ENCODE measurements at places on chromosomes 13 and 19.

GRCh38 chr19:41968751-41969595, 9.9 kb upstream of the RABAC1 start:
- DNase-seq: no peak

DNA sequence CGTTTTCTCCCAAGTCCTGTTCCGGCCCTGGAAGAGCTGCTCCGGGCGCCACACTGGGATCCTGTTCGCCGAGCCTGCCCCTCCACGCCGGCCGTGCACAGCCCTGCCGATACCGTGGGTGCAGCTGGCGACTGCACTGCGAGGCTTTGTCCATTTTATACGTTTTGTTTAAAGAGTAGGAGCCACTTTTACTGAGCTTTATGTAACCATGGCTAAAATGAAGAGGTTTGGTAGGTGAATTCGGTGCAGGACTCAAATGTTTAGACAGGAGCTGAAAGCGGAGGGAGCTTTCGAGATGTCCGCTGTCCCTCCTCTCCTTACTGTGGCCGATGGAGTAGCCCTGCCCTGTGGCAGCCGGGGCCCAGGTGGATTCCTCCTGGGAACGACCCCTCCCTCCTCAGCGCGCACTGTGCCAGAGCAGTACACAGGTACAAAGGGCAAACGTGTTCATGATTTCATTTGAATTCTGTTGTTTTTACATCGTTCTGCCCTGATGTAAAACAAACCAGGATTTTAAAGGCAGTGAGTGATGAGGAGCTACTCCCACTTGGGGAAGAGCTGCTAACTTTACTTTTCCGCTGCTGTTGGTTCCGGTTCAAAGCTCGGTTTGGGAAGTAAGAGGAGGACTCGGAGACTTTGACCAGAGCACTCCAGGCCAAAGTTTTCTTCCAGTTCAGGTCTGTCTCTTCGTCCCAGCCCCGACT, 1.7 kb downstream of the COL4A2 start:
- DNase-seq: no peak

DNA sequence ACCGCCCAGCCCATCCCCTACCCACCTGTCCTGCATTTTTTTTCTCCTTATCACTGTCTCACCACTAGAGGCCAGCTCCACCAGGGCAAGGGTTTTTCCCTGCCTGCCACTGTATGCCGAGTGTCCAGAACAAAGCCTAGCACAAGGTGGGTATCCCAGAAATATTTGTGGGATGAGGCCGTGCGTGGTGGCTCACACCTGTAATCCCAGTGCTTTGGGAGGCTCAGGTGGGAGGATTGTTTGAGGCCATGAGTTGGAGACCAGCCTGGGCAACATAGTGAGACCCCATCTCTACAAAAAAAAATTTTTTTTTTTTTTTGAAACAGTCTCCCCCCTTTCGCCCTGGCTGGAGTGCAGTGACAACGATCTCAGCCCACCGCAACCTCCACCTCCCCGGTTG, 2.9 kb upstream of the MRI1 start:
- DNase-seq: no peak

DNA sequence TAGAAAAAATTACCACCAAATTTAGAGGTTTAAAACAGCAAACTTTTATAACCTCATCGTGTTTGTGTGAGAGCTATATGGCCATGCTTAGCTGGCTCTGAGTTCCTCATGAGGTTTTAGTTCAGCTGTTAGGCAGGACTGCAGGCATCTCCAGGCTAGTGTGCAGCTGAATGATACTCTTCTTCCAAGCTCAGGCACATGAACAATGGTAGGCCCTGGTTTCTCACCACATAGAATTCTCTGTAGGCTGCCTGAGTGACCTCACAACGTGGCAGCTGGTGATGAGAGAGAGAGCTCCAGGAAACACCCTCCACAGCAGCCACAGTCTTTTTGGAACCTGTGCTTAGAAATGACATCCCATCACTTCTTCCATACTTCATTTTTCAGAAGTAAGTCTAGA, 540.6 kb upstream of the MIR17HG start:
- no peak for DNase-seq

- no peak for DNase-seq
These were observed 133.9 kb upstream of the WASF3 start for GRCh38 chr13:26423629-26424028.

- DNase-seq: no peak
These were observed 33.9 kb upstream of the CEACAM21 start for GRCh38 chr19:41541990-41542584.

GRCh38 chr13:98483601-98484288, 93.2 kb downstream of the STK24 start:
- no peak for DNase-seq

- DNase-seq: no peak
These were observed 377.0 kb downstream of the OLFM4 start for GRCh38 chr13:53405616-53406015.

GRCh38 chr19:16235811-16236652, 38.3 kb downstream of the AP1M1 start:
- DNase-seq: no peak

DNA sequence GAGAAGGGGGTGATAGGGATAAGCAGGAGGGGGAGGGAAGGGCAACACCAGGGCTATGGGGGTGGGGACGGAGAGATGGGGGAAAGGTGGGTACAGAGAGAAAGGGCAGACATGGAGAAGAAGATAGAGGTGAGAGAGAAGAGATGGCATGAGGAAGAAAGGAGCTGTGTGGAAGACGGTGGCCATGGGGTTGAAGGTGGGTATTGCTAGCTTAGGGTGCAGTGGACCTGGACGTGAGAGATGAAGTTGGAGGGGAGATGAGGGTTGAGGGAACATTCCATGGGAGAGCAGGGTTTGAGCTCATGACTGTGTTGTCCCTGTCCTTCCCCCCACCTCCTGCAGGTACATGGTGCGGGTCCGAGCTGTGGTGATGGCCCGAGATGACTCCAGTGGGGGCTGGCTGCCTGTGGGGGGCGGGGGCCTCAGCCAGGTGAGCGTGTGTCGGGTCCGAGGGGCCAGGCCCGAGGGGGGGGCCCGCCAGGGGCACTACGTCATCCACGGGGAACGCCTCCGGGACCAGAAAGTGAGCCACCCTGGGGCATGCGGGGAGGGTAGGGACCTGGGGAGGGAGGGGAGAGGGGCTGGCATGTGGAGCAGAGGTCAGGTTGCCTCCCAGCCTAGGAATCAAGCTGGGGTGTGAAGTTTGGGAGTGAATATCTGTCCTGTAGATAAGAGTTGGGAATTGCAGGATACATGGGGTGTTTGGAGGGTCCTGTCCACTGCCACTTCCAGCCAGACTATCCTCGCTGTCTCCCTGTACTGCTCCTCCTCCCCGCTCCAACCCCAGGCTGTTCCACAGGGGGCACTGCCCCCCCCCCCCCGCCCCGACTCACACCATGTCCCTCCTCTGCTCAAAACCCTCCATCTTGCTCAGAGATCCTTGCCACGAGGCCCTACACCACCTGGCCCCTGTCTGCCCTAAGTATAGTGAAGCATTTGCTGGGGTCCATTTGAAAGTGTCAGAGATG, 1.7 kb downstream of the SPRED3 start:
- no peak for DNase-seq

GRCh38 chr19:33394006-33394722, 20.7 kb downstream of the CEBPG start:
- DNase-seq: no peak

GRCh38 chr19:29364999-29365398, 152.0 kb upstream of the UQCRFS1 start:
- no peak for DNase-seq

GRCh38 chr19:45506246-45506988, 862 bp upstream of the VASP start:
- peak; percentile 28 for DNase-seq

GRCh38 chr19:56098731-56099568, 22.1 kb downstream of the ZNF787 start:
- no peak for DNase-seq

DNA sequence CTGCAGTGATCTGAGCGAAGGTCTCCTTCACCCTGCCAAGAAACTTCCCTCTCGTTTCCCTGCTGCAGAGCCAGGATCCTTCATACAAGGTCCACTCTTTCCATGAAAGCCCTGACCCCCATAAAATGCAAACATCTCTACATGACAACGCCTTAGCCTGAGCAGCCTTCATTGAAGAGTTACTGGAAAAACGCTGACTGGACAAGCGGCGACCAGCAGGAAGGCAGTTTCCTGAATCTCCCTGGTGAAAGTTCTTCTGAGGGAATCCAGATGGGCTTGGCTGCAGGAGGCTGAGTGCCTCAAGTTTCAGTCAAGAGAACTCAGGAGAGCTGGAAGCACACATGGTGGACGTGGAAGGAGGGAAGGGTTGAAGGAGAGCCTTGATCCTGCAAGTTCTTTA, 17.7 kb downstream of the GSX1 start:
- no peak for DNase-seq

DNA sequence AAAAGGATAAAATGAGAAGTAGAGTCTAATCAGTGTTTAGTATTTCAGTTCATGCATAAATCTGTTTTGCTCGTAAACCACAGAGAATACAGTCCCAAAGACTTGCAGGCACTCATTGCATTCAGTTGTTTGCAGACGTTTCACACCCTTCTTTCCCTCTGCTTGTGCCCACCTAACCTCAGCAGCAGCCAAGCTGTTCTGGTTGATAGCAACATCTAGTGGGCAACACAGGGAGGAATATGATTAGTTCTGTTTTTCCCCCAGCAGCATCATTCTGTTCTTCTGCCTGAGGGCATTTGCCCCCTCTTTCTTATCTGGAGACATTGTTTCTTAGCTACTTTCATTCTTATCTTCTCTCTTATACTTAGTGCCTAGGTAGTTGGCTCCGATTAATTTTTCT, 135.6 kb downstream of the PAN3 start:
- DNase-seq: no peak

DNA sequence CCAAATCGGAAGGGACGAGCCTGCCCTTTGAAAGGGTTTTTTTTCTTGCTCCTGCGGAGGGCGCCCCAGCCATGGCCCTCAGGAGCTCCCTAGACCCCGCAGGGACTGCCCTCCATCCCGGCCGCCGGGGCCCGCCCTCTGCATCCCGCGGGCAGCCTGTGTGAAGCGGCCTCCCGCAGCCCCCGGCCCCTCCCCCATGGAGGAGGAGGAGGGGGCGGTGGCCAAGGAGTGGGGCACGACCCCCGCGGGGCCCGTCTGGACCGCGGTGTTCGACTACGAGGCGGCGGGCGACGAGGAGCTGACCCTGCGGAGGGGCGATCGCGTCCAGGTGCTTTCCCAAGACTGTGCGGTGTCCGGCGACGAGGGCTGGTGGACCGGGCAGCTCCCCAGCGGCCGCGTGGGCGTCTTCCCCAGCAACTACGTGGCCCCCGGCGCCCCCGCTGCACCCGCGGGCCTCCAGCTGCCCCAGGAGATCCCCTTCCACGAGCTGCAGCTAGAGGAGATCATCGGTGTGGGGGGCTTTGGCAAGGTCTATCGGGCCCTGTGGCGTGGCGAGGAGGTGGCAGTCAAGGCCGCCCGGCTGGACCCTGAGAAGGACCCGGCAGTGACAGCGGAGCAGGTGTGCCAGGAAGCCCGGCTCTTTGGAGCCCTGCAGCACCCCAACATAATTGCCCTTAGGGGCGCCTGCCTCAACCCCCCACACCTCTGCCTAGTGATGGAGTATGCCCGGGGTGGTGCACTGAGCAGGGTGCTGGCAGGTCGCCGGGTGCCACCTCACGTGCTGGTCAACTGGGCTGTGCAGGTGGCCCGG, 815 bp downstream of the MAP3K10 start:
- DNase-seq: no peak

- no peak for DNase-seq
These were observed 9.4 kb downstream of the URAD start for GRCh38 chr13:27979001-27979643.

- no peak for DNase-seq
These were observed 17.0 kb downstream of the SLC7A1 start for GRCh38 chr13:29578300-29579085.

GRCh38 chr13:72314210-72314609, 413.2 kb downstream of the MZT1 start:
- DNase-seq: no peak

- no peak for DNase-seq
These were observed 2.9 kb downstream of the THOP1 start for GRCh38 chr19:2788237-2788636.

GRCh38 chr13:34779171-34779570, 162.9 kb upstream of the NBEA start:
- DNase-seq: no peak

DNA sequence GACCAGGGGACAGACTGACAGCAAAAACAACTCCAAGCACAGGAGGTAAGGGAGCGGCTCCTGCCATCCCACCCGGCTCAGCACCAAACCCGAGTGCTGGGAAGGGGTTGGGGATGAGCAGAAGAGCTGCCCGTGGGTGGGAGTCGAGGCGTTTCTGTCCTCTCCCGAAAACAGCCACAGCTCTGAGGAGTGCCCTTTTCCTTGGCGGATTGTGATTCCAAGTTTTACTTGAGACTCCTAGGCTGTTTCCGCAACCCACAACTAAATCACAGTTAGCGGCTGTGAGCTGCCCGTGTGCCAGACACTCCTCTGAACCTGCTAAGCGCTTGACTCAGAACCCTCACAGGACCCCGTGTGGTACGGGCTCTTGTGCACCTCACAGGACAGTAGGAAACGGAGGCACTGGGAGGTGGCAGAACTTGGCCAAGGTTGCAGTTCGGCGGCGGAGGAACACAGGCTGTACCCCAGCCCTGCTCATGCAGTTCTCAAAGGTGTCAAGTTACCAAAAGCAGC, 21.4 kb downstream of the CFAP97D2 start:
- DNase-seq: no peak

DNA sequence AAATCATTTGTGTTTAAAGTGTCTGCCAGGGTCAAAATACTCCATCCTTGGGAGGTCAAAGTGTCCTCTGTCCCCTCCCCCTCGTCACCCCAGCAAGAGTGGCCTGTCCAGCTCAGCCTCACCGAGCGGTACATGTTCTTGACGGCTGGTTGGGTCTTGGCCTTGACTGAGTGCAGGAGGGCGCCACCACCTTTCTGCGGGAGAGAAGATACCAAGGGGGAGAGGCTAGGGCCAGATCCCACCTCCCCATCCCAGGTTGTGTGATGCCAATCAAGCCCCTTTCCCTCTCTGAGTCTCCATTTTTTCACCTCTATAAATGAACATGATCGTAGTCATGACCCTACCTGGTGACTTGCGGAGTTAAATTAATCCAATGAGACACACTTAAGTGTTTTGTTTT, 6.1 kb downstream of the CRB3 start:
- no peak for DNase-seq

DNA sequence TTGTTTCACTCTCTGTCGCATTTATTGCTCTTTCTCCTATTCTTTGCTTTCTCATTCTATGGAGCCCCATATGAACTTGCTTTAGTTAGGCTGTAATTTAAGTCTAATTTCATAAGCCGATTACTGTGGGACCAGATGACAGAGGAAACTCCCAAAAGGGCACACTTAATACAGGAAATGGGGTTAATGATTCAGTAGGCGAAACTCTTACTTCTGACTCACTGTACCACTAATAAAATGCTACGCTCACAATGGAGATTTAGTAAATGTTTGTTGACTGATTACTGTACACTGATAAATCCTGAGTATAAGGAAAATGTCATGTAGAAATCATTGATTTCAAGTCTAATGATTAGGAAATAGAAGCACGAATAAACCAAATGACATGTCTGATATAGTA, 276.4 kb downstream of the KLF5 start:
- DNase-seq: no peak

GRCh38 chr19:47022541-47023447, 3.2 kb downstream of the NPAS1 start:
- no peak for DNase-seq
